Cortex of kidney (tissue), 1 donor: ENCODE measurements at places on chromosomes 5 and 9.

DNA sequence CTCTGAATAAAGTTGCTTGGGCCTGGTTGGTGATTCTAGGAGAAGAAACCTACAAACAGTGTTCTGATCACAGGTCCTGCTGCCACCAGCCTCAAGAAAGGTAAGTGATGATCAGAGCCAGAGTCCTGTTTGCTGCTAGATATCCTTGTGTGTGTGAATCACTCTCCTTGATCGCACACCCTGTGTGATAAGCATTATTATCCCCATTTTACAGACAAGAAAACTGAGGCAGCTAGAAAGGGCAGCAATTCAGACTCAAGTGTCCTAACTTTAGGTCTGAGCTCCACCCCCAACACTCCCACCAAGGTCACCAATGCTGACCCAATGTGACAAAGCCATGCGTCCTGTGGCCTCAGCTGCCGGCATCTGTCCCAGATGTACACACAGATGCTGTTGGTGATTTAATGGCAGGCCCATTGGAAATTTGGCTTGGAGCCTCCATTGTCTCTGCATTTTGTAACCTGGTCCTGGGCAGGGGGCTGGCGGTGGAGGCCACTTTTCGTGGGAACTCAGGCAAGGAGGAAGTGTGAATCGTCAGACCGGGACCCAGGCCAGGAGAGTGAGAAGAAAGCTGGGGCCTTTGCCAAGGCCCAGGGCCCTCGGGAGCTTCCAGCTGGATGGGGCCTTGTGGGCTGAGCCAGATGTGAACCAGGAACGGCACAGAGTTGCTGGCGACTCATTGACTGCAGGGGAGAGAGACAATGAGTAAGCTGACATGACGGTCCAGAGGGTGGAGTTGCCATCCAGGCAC lies 29.8 kb upstream of the GGTA1 start:
- no peak for DNase-seq

DNA sequence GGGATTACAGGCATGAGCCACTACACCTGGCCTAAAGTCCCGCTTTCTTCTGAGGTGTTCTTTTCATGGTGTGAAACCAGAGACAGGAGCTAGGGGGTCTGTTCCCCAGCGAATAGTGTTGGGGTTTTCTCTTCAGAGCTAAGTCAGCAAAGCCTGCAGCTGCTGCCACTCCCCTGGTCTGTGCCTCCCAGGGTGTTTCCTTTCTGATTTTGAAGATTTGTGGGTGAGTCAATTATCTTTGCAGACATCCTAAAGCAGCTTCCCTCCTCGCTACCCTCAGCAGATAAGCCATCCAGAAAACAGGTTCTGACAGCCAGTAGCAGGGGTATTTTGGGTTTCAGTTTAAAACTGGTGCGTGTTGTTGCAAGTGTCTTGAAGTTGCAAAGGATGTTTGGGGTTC lies 72.0 kb upstream of the IQGAP2 start:
- DNase-seq, result no peak

DNA sequence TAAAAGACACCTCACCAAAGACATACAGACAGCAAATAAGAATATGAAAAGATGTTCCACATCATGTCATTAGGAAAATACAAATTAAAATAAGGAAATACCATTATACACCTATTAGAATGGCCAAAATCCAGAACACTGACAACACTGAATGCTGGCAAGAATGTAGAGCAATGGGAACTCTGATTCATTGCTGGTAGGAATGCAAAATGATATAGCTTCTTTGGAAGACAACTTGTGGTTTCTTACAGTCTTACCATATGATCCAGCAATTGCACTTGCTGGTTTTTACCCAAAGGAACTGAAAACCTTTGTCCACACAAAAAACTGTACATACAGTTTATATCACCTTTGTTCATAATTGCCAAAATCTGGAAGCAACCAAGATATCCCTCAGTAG lies 6.5 kb downstream of the TMEM161B start:
- DNase-seq, result no peak

- DNase-seq, result no peak
Measured at GRCh38 chr9:16012621-16013020, 459.8 kb downstream of the CCDC171 start.

DNA sequence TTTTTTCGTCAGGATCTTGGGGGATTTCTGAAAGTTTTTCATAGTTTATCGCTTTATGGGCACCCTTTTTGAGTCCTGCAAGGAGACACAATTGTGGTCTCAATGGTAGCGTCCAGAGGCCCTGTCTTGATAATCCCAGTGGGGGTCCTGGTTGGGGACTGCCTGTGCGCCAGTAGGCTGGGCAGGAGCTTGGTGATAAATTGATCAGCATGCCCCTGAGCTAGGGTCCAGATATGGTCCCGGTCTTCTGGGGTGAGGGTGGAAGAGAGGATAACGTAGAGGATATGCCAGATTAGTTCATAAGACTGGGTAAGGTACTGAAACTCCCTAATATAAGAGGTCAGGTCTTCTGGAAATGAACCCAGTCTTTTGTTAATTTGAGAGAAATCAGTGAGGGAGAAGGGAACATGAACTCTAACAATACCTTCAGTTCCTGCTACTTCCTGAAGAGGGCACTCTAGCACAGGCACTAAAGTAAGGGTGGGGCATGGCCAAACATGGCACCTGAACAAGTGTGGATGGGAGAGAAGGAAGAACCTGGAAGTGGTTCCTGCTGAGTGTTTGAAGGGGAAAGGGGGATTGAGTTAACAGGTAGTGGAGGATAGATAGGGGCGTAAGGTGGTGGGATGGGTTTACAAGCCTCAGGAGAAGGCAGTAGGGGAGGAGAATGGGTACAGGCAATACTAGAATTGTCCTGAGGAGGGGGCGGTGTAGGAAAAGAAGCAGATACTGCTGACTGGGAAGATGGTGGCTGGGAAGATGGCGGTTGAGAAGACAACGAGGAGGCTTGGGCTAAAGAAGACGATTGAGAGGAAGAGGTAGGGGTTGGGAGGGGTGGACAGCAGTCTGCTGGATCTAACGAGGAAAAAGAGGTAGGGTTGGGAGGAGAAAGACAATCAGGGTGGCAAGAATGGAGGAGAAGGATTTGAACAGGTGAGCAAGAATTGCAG lies 33.8 kb upstream of the ANXA2R start:
- no peak for DNase-seq

DNA sequence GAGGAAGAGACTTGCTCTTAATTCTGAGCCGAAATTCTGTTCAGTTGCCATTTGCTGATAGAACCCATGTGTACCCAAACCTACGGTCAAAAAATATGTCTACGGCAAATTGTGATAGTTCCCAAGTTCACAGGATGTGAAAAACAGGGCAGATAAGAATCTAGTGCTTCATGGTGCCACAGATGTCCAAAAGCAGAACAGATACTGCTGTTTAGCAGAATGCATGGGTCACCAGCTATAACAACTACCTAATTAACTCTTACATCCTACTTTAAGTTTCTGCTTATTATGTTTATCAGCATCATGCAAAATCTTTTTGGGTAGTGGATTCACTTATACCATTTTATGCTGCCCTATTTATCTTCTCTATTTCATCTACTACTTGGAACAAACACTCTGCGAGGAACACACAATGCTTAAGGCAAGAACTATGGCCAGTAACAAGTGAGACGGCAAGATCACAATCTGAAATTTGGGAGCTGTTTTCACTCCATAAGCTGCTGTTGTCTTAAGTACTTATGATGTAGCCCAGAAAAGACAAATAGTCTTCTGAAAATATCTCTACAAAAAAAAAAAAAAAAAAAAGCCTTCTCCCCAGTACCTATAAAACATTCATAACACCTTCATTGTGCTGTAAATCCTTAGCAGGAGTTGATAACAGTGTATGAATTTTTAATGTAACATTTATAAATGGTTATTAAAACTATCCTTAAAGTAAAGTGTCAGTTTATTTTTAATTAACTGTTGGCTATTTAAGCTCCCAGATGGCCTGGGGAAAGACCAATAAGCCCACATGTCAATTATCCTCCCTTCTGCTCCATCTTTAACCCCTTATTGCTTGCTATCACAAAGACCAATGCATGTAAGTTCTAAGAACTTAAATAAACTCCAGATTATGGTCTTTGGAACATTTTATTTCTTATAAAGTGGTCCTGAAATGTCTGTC lies 232.3 kb downstream of the TLR4 start:
- DNase-seq, result no peak

- DNase-seq, result no peak
Measured at GRCh38 chr5:128315671-128316070, 222.4 kb downstream of the FBN2 start.

DNA sequence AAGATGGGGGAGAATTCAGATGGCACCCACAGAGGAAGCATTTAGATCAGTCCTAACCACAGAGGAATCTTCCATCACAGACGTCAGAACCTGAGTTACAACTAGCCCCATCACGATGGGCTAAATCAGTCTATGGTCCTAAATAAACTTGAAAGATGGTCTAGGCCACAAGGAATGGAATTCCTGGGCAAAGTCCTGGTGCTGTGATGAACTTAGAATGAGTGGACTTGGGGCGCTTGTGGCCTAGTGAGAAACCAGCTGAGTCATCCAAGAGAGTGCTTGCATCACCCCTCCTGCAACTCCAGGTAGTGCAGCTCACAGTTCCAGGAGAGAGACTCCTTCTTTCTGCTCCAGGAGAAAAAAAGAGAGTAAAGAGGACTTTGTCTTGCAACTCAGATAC lies 722.9 kb upstream of the RGMB start:
- no peak for DNase-seq
